ENCODE measurements at places on chromosomes 6 and 20.

GRCh38 chr20:44598423-44599305 is 16.3 kb downstream of the PKIG start:
- DNase-seq = no peak

- DNase-seq = no peak
Measured at GRCh38 chr6:130834482-130835251, 7.5 kb downstream of the SMLR1 start.

DNA sequence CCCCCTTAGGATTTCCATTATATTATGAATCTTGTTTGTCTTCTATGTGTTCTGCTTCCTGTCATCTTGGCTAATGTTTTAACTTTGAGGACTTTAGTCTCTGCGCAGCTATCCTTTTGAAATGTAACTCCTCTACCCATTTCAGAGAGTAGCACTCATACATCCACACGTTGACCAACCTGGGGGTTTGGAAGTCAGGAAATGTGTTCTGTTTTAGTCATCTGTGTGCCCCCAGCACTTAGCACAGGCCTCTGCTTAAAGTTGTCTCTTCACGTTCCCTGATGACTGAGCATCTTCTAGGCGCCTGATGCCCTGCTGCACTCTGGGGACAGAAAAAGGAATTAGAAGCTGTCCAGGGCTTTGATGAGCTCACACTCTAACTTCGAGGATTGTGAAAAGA is 47.9 kb downstream of the HMGN3 start:
- no peak for DNase-seq

DNA sequence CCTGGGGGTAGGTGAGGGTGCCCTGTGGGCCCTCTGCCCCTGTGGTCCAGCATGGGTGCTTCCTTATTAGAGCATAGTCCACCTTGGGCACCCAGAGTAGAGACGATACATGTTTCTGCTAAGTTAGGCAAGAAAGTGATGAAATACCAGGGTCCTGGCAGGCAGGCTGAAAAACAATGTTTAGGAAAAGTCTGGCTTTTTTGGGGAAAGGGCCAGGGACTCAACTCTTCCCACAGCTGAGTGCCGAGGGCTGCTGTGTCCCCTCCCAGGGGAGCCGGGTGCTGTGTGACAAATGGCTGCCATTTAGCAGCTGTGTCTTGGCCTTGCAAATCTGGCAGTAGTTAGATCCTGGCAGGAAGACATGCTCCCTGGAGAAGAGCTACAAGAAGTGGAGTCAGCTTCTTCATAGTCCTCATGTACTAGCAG is 61.5 kb downstream of the RREB1 start:
- DNase-seq = no peak

DNA sequence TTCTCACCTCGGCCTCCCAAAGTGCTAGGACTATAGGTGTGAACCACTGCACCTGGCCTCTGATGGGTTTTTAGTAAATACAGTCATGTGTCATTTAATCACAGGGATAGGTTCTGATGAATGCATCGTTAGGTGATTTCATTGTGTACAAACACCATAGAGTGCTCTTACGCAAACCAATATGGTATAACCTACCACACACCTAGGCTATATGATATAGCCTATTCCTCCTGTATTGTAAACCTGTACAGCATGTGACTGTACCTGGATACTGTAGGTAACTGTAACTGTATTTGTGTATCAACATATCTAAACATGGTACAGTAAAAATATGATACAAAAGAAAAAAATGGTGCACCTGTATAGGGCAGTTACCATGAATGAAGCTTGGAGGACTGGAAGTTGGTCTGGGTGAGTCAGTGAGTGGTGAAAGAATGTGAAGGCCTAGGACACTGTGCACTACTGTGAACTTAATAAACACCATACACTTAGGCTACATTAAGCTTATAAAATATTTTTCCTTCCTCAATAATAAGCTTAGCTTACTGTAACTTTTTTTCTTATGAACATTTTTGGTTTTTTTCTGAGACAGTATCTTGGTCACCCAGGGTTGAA is 10.0 kb downstream of the BICRAL start:
- DNase-seq = no peak

DNA sequence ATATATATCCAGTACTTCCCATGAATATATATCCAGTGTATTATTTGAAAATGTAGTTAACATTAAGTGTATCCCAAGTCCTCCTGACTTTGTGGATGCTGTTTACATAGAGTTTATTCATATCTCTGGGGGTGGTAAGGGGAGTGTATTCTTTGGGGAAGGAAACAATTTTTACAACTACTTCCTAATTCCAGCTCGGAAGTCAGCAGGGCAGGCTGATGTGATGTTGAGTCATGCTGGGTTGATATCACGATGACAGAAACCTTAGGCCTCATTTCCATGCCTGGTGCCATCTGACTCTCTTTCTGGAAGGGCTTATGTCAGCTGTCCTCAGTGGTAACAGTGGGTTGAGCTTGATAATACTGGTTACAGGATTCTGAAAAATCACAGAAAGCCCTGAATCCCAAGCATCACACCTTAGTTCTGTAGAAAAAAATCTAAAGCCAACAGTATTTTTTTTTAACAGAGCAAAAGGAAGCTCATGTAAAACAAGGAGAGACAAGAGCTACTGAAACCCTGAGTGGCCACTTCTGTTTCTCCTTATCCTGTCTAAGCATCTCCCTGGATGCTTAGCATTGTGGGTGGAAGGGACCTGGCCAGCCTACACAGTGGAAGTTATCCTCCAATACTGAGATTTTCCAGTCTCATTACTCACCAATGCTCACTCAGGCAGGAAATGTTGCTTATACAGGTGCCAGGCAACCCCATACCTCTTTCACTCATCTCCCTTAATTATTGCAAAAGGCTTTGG is 75.2 kb upstream of the IYD start:
- no peak for DNase-seq

- DNase-seq = no peak
Measured at GRCh38 chr20:59585714-59586409, 18.5 kb upstream of the PHACTR3 start.

DNA sequence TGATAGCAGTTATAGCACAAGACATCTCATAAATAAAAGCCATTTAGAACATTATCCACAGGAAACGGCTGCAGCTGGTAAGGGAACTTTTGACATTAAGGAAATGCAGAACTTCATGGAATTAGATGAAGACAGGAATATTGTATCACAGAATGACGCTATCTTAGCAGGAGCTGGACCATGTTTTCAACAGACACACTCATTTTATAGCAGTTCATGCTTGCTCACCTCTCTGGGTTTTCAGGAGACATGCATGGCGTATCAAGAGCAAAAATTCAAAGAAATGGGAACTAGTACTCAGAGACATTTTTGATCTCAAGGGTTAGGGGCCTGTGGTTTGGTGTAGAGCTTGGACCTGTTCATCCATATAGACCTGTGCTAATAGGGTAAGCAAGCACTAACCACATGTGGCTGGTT is 125.0 kb downstream of the FYN start:
- no peak for DNase-seq

DNA sequence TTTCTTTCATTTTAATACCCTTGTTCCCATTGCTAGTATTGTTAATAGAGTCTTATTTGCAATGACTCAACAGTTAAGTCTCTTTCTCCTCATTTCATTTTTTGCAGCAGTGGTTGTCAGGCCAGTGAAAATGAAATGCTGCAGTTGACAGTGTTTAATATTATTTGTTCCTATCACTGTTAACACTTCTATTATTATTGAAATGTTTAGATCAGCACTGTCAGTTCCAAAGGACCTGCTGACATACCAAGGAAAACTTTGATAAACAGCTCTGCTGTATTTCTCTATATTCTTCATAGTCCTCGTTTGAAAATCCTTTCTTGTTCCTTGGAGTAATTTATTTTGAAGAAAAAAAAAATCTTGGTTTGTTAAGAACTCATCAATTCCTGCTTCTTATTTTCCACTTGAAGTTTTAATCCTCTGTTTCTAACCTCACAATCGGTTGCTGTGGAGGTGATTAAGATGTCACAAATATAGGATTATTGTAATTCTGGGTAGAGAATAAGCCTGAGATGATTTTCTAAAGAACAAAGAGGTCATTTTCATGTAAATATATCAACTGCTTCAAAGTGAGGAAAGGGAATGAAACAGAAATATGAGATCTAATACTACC is 1065.9 kb upstream of the CITED2 start:
- DNase-seq = no peak

- DNase-seq = no peak
Measured at GRCh38 chr6:158338311-158339112, 26.2 kb downstream of the TULP4 start.

DNA sequence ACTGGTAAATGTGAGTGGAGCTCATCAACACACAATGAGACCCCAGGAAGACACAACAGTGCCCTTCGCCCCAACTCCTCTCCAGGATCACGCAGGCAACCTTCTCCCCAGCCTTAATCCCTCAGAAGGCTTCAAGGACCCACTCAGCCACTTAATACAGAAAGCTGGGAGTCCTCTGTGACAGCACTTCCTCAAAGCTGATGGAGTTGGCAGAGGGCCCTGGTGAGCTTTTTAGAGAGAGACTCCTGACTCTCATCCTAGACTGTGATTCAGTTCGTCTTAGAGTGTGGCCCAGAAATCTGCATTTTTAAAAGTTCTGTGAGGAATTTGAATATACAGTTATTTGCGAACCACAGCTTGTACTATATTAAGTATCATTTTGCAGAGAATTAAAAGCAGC is 187.7 kb downstream of the UST start:
- no peak for DNase-seq

- no peak for DNase-seq
Measured at GRCh38 chr20:6130045-6130444, 7.2 kb upstream of the FERMT1 start.

- no peak for DNase-seq
Measured at GRCh38 chr20:47250360-47250759, 106.1 kb downstream of the ZMYND8 start.

DNA sequence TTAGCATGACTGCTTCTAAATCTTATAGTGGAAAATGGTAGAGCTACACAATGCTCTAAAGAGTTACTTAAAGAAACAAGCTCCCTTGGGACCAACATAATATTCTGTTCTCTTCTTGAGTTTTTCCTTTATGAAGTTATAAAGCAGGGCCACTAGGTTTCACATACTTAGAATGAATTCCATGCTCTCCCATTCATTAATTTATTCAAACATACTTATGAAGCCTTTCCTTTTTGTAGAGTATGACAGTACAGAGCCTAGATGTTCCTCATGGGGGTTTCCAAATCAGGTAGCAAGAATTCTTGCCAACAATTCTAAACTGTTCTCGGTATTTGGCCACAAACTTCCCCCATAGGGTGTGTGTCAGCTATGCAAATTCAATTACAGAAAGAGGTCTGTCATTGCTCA is 20.6 kb upstream of the FABP7 start:
- DNase-seq = no peak

GRCh38 chr6:168149015-168149414 is 70.0 kb upstream of the FRMD1 start:
- no peak for DNase-seq

DNA sequence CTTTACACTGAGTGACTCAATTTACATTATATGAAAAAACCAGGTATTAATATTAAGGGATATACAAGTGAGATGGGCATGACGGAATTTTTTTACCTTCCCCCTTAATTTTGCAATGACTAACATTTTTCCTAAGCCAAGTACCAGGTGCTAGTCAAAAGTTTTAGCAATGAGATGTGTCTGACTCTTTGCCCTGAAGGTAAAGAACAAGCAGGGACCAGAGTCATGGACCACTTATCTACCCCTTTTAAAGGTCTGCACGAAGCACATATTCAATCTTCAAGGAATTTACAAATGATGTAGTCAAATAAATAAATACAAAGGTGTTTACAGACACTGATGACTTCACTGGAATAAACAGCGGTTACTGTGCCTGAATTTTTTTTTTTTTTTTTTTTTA is 1.4 kb downstream of the GLO1 start:
- no peak for DNase-seq

GRCh38 chr6:322259-322930 is 30.1 kb downstream of the DUSP22 start:
- DNase-seq = no peak

DNA sequence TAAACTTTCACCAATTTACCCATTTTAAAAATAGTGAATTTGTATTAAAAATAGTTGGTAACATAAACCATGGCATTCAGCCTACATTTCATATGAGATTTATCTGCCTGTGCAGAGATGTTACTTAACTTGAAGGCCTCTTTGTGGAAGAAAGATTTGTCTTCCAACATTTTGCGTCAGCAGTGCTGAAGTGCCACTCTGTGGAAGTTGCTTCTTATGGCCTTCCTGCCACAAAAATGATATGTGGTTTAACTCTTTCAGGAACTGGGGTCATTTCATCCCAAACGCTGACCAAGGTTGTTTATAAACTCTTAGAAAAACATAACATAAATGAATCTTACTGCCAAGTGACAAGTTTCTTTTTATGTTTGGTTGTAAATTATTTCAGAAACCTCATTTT is 246.8 kb downstream of the ARID1B start:
- no peak for DNase-seq

DNA sequence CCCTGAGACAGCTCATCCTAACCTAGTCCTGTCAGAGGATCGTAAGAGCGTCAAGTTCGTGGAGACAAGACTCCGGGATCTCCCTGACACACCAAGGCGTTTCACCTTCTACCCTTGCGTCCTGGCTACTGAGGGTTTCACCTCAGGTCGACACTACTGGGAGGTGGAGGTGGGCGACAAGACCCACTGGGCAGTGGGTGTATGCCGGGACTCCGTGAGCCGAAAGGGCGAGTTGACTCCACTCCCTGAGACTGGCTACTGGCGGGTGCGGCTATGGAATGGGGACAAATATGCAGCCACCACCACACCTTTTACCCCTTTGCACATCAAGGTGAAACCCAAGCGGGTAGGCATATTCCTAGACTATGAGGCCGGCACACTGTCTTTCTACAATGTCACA is 3.2 kb upstream of the RPP21 start:
- no peak for DNase-seq

GRCh38 chr6:34182751-34183531 is 37.1 kb upstream of the GRM4 start:
- no peak for DNase-seq

- no peak for DNase-seq
Measured at GRCh38 chr6:95905132-95905531, 110.6 kb upstream of the FUT9 start.

DNA sequence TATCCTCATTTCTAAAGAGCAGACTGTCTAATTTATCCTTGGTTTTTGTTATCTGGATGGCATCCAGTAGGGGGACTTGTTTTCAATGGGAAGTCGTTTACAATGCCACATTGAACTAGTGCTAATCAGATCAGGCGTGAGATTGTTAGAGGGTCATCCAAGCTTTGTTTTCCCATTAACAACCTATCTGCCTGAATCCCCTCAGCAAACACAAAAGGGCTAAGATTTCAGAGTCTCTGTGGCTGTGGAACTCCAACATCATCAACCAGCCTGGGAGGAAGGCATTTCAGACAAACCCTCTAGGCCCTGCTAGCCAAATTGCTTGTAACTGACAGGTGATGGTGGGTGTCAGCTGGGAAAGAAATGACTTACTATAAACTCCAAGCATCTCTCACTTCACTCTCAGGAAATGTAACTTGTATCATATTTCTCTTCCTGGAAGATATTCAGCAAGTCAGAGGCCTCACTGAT is 47.7 kb downstream of the COL19A1 start:
- no peak for DNase-seq
